Cardiac muscle cell (in vitro differentiated cells and primary cell): ENCODE measurements at places on chromosomes 4 and X. TPM values are rescaled to one million over a fixed set of nuclear protein-coding genes. Genes with fewer than 3 reads are reported as not detected.

- DNase-seq = no peak
Measured at GRCh38 chrX:19655032-19655431, 139.7 kb upstream of the MAP3K15 start.

RHOXF1 gene
- total RNA-seq = 0.42 and 2.8 TPM in 2 replicates

DNA sequence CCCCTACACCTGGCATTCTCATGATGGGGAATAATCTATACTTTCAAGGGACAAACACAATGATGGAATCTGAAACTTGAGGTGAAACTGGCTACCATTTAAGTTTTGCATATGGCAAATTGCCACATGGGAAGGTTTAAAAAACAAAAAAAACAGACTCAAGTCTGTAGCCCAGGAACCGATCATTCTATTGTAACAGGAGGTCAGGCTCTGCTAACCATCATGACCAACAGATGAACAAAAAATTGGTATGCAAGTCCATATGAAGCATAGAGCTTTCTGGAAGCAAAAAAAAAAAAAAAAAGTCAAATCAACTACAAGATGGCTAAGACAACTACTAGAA lies 594.3 kb upstream of the DIPK2B start:
- no peak for DNase-seq

- DNase-seq = no peak
Measured at GRCh38 chr4:152243206-152243605, 292.7 kb downstream of the FBXW7 start.
